ENCODE measurements at places on chromosomes 4 and X.
A peak's percentile ranks its signal among the peaks of the same experiment; 100 is the strongest.

- no peak for DNase-seq
These were observed 28.7 kb downstream of the ADH6 start for GRCh38 chr4:99190336-99190735.

- DNase-seq = no peak
These were observed 127.2 kb downstream of the UBE2K start for GRCh38 chr4:39825090-39825489.

GRCh38 chr4:187304133-187304532, 580.5 kb upstream of the FAT1 start:
- DNase-seq = no peak

- DNase-seq = no peak
These were observed 7.4 kb downstream of the MSL3 start for GRCh38 chrX:11765449-11765848.

GRCh38 chr4:153528705-153529485, 62.7 kb downstream of the TMEM131L start:
- no peak for DNase-seq

DNA sequence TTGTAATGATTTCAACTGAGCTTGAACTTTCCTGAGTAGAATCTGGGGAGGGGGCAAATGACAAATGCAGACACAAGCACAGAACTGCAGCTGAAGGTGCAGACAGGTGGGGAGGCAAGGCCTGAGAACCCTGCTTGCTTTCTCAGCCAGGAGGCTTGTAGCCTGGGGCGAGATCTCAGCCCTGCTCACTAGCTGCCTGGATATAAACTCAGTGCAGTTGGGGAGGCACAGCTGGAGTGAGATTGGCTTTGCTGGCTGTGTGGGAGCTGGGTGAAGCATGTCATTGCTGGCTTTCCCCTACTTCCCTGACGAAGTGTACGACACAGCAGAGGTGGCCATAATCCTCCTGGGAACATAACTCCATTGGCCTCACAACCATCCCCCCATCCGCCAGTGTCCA, 55.5 kb upstream of the NEXMIF start:
- no peak for DNase-seq

DNA sequence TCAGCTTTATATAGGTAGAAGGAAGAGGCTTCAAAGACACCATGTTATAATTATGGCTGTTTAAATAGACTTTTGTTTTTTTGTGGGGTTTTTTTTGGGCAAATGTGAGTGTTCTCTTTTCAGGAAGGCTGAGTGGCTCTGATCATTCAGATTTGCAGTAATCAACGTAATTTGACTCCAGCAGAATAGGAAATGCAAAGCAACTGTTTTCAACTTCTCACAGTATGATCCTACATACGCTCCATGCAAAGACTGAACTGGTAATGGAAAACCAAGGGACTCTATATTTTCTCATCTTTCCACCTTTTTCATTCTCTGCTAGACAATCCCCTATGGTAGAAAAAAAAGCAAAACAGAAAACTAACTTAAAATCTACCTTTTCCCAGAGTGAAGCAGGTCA, 10.8 kb downstream of the ADH1B start:
- no peak for DNase-seq

DNA sequence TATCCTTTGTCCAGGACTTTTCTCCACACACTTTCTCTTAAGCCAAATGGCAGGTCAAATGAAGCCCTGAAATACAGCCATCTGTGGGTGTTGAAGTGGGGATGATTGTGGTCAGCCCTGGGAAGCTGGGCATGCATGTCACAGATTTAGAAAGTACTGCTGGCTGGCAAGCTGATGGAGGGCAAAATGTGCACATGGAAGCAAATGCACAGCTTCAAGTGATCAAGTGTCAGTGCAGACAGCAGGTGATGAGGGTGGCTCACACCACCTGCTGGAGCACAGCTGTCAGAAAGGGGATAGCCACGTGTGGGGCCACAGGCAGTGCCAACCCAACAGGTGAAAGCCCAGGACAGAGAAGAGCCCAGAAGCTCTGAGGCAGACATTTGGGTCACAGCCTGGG, 40.3 kb upstream of the ATXN3L start:
- DNase-seq = peak; percentile 15

DNA sequence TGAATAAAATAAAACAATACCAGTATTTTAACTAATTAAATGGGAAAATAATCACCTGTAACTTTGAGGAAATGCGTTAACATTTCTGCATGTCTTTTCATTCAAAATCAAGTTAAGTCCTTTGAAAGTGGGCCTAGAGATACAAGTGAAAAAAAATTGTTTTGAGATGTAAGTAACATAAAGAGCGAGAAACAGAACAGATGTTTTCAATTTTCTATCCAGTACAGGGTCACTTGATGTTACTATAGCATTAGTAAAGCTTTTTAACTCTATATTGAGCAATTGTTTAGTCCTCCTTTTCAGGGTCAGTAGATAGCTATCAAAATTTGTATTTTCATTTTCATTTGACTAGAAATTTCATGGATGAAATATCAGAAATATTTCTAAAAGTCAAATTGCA, 761.4 kb downstream of the CCSER1 start:
- DNase-seq = no peak

DNA sequence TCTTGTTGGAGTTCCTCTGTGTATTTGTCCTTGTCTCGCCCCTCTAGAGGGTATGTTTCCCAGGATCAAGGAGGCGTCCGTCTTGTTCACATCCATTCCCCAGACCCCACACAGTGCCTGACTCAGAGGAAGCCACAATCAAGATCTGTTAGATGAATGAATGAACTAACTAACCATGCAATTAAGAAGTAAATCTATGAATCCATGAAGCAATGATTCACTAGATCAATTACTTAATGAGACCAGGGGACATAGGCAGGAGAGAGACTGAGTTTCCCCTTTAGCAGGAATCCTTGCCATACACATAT, 11.9 kb downstream of the BLOC1S4 start:
- DNase-seq = no peak

DNA sequence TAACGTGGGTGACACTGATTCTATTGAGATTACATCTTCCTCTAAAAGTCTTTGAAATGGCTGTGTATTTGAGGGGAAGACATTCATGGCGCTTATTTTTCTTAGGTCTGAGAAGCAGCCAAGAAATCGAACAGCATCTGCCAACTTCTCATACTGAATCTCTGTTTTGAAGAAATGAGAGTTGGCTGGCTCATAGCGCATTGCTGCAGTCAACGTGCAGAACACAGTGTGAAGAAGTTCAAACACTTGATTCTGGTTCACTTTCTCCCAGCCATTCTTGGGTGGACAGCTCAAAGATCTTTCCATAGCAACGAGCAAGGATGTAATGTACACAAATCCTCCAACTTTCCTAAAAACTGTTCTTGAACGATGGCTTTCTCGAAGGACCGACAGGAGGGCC, 156.5 kb downstream of the WDFY3 start:
- DNase-seq = no peak

DNA sequence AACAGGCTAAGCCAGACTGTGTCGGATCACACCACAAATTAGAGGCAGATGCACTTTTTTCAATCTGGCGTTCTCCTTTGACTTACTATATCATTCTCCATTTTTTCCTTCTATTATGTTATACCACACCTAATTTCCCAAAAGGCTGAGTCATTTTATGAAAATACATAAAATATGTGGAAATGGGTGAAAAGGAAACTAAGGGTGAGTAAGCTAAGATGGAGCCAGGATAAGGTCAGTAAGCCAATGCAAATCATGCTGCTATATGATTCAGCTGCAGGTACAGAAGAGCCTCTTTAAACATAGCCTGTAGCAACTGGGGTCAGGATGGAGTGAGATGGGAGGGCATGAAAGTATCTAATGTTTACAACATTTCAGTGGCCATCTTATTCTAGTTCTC, 94.0 kb upstream of the TEX13A start:
- no peak for DNase-seq

- no peak for DNase-seq
These were observed 80.5 kb downstream of the CASP3 start for GRCh38 chr4:184568770-184569169.

DNA sequence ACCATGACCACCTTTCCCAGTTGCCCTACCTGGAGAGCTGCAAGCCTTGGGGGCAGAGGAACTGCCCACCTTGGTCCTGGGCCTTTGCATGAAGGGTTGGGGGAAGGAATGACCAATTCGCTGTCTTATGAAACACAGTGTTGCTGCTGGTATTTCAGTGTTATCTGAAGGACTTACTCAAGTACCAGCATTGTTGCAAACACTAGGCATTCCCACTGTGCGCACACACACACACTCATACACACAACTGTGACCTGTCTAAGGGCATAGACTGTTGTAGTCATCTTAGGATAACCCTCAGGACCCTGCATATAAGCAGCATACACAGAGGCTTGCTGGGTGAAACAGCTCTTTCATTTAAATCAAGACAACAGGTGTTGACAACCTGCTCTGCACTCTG, 210.9 kb downstream of the EVC2 start:
- no peak for DNase-seq

GRCh38 chr4:146095091-146095690, 80.3 kb upstream of the LSM6 start:
- peak; percentile 13 for DNase-seq

- no peak for DNase-seq
These were observed 10.4 kb downstream of the CLCN5 start for GRCh38 chrX:49932791-49933190.

- DNase-seq = no peak
These were observed 156.4 kb upstream of the WDR1 start for GRCh38 chr4:10273030-10273429.

DNA sequence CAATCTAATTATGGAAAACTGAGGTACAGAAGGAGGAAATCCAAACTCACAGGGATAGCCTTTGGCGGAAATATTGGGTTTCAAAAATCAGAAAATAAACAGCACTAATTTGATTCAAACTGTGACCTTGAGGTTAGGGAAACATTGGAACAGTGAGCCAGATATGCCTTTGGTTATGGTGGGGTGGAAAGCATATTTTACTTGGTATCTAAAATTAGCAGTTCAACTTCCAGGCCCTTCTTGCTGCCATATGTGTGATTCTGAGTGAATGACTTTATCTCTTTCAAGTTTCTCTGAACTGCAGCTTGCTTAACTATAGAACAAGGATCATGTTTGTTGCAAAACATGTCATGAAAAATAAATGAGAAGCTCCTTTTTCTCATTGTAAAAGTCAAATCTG, 240.9 kb upstream of the VEGFC start:
- no peak for DNase-seq

DNA sequence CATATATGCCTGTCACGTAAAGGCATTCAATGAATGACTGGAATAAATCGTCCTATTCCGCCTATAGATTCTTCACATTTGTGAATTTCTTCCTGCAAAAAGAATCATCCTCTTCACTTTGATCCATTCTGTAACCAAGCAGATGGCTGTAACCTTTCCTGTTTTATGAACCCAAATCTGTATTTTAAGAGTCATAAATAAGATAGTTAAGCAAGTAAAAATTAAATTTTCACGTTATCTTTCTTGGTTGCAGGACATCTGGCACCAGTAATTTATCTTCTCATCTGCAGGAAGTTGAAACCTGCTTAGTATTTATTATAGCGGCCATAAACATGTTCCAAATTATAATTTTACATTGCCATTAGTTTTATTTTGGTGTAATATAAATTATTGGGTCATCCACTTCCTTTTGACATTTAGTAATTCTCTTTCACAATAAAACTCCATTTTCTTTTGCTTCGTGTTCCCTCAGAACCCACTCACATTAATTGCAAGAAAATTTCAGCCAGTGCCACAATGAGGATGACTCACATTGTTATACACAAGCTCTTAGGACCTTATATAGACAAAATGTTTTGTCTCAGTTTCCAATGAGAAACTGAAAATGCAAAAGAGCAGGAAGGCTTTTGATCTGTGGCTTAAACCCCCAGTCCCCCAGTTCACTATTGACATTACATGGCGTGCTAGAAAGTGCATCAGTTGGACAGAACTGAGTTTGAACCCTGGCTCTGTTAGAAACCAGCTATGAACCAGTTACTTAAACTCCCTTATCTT, 51.1 kb downstream of the TMEM156 start:
- no peak for DNase-seq

GRCh38 chr4:14023896-14024295, 396.4 kb upstream of the BOD1L1 start:
- DNase-seq = no peak

GRCh38 chr4:142743121-142743825, 102.8 kb downstream of the INPP4B start:
- DNase-seq = no peak

DNA sequence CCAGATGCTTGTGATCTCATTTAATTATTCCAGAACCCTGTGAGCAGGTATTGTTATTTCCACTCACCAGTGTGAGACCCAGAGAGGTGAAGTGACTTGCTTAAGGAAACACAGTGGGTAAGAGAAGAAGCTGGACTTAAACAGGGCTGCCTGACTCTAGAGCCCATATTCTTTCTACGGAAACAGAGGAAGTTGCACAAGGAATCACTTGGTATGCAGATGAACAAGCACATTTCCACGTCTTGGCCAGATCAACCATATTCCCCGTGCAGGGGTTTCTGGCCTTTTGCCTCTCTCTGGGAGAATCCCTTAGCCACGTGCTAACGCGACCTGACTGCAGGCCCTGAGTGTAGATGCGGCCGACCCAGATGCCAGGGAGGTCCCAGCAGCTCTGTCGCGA, 195.5 kb upstream of the ATP6AP2 start:
- no peak for DNase-seq

GRCh38 chr4:104868533-104868932, 278.1 kb upstream of the TET2 start:
- no peak for DNase-seq

DNA sequence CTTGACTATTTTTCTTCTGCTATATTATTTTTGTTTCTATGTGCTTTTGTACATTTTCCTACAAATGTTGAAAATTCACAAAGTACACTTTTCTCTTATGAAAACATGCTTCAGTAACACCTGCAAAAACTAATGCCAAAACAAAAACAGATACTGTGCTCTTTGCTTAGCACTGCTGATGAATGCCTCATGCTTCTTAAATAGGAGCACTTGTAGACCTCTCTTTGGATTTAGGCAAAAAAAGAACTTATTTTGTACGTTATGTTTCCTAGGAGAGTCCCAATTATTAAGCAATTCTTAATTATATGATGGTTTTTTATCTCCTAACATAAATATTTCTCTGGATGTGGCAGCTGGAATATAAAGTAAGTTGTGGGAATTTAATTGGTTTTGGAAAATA, 285.0 kb upstream of the ARSJ start:
- DNase-seq = no peak

DNA sequence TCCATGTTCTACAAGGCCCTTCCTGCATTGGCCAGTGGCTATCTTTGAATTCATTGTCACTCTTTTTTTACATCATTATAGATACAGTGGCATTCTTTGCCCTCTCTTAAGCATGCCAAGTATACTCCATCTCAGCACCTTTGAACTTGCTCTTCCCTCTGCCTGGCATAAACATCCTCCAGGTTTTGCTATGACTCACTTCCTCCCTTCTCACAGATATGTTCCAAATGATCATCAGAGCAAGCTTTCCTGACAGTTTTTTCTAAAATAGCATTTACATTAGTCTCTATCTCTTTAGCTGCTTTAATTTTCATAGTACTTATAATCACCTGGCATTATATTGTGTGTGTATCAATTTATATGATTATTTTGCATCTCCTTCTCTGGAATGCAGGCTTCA, 553.3 kb upstream of the MAGEB2 start:
- DNase-seq = no peak

- no peak for DNase-seq
These were observed 152.7 kb downstream of the TEX11 start for GRCh38 chrX:70755850-70756249.

- no peak for DNase-seq
These were observed 553 bp downstream of the SLC16A2 start for GRCh38 chrX:74421740-74422352.

All from NCI-H1105 (cell line).